ENCODE measurements at places on chromosomes 7 and 10.
A peak's percentile ranks its signal among the peaks of the same experiment; 100 is the strongest.

DNA sequence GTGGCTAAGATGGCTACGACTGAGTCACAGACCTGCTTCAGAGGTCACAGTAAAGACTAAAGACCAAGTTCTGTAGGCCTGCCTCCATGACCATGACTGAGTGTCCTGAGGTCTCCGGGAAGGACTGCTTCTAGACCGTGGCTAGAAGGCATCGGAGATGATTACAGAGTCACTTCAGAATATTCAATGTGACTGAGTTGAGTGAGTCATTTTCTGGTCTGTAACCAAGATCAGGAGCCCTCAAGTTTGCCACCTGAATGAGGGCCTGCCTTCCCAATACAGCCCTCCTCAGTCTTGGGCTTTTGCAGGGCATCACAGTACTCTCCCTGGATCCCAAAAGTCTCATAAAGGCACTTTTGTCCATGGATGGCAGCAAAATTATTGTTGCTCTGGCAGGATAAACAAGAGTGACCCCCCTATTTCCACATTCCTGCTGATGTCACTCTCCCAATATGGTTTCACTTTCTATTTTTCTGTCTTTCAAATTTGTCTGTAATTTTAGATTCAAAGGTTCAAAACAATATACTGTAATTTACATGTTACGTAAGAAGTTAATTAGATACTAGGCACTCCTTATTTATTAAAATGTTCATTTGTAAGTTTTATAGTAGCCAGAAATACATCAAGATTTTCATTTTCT, 47.7 kb upstream of the ZNF92 start:
- DNase-seq = no peak

DNA sequence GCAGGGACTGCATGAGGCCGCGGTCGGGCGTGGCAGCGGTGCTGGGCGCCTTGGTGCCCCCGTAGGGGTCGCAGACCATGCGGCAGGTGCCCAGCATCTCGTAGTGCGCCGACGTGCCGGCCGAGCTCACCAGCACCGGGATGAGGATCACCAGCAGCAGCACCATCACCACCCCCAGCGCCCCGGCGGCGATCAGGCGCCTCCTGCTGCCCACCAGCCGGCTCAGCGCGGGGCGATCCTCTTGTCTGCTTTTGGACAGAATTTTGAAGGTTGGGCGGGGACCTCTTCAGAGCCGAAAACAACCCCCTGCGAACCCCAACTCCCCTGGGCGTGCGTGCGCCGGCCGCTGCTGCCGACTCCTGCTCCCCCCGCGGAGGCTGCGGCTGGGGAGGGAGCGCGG, 779 bp downstream of the C1QL3 start:
- no peak for DNase-seq

GRCh38 chr10:36280321-36280741, 638.2 kb upstream of the FZD8 start:
- no peak for DNase-seq

DNA sequence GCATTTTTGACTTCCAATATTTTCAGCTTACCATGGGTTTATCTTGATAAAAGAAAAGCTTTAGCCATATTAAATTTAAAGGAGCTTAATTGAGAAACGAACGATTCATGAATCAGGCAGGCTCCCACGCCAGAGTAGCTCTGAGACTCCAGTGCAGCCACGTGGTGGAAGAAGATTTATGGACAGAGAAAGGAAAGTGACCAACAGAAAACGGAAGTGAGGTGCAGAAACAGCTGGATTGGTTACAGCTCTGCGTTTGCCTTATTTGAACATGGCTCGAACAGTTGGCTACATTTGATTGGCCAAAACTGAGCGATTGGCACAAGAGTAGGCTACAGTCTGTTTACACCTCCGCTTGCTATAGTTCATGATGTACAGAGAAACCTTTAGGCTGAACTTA, 395.4 kb downstream of the GATA3 start:
- no peak for DNase-seq

GRCh38 chr10:121481180-121481579, 117.1 kb downstream of the FGFR2 start:
- DNase-seq = no peak

DNA sequence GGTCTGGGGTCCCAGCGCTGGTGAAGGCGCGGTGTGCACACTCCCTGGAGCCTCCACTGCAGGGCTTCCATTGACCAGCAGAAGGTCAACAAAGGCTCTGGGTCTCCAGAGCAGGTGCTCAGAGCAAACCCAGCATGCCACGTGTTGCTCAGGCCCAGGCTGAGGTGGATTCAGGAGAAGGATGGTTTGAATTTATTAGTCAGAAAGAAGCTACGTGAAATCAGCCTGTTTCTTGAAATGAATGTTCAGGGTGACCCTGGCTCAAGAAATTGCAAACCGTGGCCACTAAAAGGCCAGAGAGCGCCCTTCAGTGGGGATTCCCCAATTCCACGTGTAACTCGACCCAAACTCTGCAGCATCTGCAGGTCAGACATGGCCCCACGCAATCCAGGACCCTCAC, 82.7 kb upstream of the PFKP start:
- no peak for DNase-seq

DNA sequence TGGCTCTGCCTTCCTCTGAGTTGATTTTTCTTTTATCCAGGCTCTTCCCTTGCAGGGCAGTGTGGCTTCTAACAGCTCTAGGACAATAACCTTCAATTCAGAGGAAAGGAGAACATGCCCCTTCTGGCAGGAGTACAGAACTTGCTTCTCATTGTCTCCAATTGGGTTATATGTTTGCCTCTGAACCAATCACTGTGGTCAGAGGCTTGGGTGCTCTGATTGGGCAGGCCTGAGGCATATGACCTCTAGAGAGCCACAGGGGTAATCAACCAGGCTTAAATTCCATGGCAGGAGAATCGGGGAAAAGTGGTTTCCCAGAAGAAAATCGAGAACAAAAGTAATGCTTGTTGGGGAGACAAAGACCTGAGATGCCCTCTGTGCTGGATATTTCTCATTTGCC, 240.0 kb downstream of the REEP3 start:
- DNase-seq = no peak

DNA sequence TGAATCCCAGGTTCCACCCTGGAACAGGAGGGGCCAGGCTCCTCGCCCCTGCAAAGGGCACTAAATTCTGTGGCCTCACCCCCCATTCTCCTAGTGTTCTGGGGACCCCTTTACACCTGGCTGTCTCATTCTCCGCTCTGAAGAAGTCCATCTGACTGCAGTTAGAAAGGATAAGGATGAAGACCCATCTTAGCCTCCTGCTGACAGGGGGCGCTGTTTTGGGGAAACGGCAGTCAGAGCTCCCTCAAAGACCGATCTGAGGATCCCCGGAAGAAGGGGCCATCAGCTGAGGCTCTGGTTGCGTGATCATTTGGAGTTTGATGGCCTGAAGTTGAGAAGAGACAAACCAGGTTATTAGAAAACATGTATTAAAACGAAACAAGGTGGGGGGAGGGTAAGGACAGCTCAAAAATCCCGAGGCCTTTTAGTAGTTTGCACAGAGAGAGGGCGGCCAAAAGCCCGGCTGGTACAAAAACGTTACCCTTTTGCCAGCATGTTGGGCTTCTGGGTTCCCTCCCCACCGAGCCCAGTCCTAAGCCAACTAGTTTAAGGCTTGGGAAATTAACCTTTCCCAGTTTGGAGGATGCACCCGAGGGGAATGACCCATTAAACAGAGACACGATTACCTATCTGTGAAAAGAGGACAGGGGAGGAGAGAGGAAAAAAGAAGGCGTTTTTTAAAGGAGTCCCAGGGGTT, 102.8 kb downstream of the CHN2 start:
- DNase-seq = no peak

GRCh38 chr7:21326241-21326640, 101.6 kb upstream of the SP4 start:
- no peak for DNase-seq

GRCh38 chr10:73296946-73297345, 44.5 kb upstream of the MRPS16 start:
- no peak for DNase-seq

DNA sequence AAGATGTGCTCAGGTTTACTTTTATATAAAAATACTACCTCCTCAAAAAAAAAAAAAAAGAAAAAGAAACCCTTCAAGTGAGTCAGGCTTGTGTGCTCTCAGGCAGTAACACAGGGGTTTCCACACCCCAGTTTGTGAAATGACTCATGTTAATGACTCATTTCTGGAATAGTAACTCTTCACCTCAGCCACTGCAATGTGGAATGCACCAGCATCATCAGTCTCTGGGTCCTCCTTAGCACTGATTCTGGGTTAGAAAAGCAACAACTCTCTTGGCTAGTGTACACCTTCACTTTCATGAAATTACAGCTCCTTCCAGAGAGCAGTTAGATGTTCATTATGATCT, 110.6 kb downstream of the EMX2 start:
- peak; percentile 95 for DNase-seq

DNA sequence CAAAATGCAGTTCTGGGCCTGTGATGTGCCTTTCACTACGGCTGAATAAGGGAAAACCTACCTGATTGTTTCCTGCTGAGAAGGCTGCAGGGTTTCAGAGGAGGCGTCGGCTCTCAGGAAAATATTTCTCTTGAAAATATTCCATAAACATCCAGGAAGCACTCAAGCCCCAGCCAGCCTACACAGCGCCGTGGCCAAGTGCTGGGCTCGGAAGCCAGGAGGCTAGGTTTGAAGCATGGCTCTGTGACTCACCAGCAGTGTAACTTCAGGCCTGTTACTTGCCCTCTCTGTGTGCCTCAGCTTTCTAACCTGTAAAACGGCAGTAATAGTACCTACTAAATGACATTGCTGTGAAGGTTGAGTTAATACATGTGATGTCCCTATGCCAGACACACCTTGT, 399.1 kb downstream of the GATA3 start:
- DNase-seq = peak; percentile 11

DNA sequence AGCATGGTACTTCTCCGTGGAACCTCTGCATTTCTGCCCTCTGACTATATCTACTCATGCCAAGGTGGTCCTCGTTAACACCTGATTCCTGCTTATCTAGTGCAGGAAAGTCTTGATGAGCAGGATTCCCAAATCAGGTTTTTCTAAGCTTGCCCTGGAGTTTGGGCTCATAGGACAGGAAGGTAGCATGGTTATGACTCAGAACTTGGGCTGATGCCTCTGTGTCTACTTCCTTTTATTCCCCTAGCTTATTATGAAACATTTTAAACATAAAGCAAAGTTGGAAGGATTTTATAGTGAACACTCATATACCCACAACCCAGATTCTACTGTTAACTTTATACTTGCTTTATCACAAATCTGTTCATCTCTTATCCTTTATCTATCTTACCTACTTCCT, 5.6 kb downstream of the SUFU start:
- DNase-seq = peak; percentile 61

- no peak for DNase-seq
These were observed 201.3 kb upstream of the CDCA7L start for GRCh38 chr7:22146961-22147512.

GRCh38 chr7:522071-522950, 2.7 kb upstream of the PDGFA start:
- DNase-seq = no peak

- no peak for DNase-seq
These were observed 814.6 kb upstream of the AUTS2 start for GRCh38 chr7:68783684-68784083.

DNA sequence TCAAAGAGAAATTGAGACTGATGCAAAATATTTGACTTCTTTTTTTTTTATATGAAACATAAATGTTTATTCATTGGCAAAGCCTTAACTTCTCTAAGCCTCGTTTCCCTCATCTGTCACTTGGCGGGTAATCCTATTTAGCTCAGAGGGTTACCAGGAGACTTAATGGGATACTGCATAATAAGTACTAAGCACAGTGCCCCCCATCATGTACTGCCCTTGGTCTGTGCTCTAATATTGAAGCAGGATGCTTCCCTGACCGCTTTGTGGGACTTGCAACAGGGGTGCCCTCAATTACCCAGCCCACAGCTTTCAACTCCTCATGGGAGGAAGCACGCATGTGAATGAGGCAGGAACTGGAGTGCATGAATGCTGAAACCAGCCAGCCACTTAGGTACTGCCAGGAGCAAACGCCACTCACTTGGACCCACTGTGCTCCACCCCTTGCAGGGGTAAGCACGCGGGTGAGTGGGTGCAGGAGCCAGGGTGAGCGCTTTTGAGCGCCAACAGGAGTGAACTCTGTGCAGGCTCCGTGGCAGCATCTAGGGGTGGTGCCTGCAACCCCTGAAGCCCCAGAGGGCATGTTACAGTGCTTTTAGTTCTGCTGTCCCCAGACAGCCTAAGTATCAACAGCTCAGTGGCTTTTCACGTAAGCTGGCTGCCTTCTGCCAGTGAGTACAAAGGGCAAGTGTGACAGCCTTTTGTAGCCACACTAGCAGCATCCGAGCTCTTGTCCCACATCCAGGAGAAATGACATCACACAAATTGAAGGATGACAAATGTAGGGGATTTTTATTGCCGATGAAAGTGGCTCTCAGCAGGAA, 209.8 kb upstream of the C7orf33 start:
- DNase-seq = no peak

DNA sequence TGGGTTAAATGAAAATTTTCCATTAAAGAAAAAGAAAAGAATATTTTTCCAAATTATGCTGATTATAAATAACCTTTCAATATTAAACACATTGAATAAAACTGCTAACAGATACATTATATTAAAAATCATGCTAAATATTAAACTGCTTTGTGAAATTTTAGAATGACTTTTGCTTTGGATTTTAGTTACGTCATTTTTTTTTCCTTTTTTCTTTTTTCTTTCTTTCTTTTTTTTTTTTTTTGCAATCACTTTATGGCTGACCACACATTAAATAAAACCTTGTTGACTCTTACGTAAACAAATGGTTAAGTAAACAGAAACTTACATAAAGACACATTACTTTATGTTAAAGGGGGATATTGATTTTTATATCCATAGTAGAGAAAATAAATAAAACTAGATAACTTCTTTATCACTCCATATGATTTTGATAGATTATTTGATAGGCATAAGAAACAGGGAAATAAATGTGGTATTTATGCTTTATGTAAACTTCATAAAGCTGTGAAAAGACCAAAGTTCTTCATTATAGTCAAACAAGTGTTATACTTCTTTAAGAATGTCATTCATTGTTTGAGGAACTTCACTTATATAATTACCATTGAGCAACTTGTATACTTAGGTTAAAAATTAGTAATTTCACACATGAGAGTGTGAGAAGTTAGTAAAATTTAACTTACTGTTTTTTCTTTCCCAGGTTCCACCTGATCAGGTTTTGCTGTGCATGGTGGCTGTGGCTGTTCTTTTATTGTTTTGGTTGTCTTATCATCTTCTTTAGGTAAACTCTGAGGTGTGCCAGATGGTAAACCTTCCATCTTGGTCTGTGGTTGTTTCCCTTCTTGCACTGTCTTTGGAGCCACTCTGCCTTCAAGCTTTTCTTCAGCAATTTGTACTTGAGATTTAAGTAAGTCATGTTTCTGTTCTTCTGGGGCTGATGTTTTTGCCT, 197.3 kb downstream of the PCLO start:
- no peak for DNase-seq

Measured in stromal cell of bone marrow (primary cell).